CD14-positive monocyte (primary cell): ENCODE measurements at places on chromosomes 16 and 17. TPM values are rescaled to one million over a fixed set of nuclear protein-coding genes. Genes with fewer than 3 reads are reported as not detected.

Gene SDR42E2
- polyA plus RNA-seq = 0.16 TPM

Gene PCGF2
- not detected for polyA plus RNA-seq

Gene CACNB1
- polyA plus RNA-seq = 0.31 TPM

Gene TLCD2
- polyA plus RNA-seq = 0.01 and 0.03 TPM in 2 replicates

DNA sequence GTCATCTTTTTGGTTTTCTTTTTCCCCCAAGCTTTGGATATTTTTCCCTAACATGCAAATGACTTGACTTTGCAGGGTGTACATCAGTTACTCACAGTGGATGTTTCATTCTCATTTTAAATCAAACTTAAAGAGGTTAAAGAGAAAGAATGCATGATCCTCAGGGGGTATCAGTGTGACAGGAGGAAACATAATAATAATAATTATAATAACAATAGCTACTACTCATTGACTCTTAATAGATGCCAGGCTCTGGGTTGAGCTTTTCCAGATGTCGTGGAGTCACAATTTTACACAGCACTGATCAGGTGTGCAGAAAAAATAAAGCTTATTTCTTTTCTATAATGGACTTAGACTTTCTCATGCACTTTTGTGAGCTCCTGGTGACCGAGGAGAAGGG, 157.2 kb upstream of the CACNG3 start:
- peaks cover 68% of the 10 kb centered on the region for H3K36me3 ChIP-seq
- no peaks in the 10 kb centered on the region for H3K27me3 ChIP-seq
- DNase-seq = no peak
- no peaks in the 10 kb centered on the region for H3K4me1 ChIP-seq
- H3K4me3 ChIP-seq = no peak overlapping the region

DNA sequence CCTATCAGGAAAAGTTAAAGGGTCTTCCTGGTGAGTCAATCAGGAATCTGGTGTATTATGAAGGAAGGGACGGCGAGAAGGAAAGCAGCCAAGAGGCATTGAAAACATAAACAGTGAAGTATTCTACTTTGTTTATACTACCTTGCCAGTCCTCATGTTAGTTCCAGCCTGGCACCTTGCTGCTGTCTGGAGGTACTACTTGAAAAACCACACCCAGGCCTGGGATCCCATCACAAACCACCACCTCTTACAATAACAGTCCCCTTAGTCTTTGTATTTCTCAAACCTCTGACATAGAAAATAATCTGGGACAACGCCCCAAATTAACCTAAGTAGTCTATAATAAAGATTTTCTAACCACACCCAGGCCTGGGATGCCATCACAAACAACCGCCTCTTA, 676.7 kb upstream of the SOX9 start:
- DNase-seq = no peak
- H3K36me3 ChIP-seq = no peaks in the 10 kb centered on the region
- no peak overlapping the region for H3K27ac ChIP-seq
- no peaks in the 10 kb centered on the region for H3K4me1 ChIP-seq
- H3K27me3 ChIP-seq = no peaks in the 10 kb centered on the region

- no peaks in the 10 kb centered on the region for H3K27me3 ChIP-seq
- no peaks in the 10 kb centered on the region for H3K4me1 ChIP-seq
- H3K27ac ChIP-seq = no peak overlapping the region
- H3K36me3 ChIP-seq = no peaks in the 10 kb centered on the region
- H3K4me3 ChIP-seq = no peak overlapping the region
- no peak for DNase-seq
These were observed 53.2 kb downstream of the MSI2 start for GRCh38 chr17:57309479-57309878.

DNA sequence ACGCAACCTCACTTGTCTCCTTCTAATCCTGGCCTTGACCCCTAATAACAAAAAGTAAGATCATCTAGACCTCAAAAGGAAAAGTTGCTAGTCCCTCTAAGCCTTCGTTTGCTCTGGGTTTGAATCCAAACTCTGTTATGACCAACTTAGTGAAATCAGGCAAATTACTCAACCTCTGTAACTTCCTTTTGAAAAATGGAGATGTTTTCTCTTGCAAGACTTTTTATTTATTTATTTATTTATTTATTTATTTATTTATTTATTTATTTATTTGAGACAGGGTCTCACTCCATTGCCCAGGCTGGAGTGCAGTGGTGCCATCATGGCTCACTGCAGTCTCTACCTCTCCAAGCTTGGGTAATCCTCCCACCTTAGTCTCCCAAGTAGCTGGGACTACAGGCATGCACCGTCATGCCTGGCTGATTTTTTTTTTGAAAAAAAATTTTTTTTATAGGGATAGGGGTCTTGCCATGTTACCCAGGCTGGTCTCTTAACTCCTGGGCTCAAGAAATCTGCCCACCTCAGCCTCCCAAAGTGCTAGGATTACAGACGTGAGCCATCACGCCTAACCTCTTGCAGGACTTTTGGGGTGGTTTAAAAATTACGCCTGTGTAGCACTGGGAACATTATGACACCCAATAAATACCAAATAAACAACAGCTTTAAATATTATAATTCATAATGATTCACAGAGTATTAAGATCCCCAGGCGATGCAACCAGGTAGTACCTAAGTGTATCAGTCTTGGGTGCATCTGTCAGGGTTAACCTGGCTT, 63.4 kb downstream of the PITPNC1 start:
- DNase-seq = peak; percentile 67
- peak overlapping the region; percentile 50 for H3K4me3 ChIP-seq
- H3K27ac ChIP-seq = peak overlapping the region; percentile 61
- no peaks in the 10 kb centered on the region for H3K27me3 ChIP-seq

GRCh38 chr16:80754476-80754875, 49.9 kb downstream of the CDYL2 start:
- no peaks in the 10 kb centered on the region for H3K4me1 ChIP-seq
- H3K27me3 ChIP-seq = no peaks in the 10 kb centered on the region
- DNase-seq = no peak

- H3K27ac ChIP-seq = no peak overlapping the region
- DNase-seq = no peak
- H3K4me3 ChIP-seq = no peak overlapping the region
- H3K27me3 ChIP-seq = peaks cover 18% of the 10 kb centered on the region
- peaks cover 16% of the 10 kb centered on the region for H3K4me1 ChIP-seq
These were observed 4.7 kb upstream of the ZNHIT3 start for GRCh38 chr17:36481829-36482228.

DNA sequence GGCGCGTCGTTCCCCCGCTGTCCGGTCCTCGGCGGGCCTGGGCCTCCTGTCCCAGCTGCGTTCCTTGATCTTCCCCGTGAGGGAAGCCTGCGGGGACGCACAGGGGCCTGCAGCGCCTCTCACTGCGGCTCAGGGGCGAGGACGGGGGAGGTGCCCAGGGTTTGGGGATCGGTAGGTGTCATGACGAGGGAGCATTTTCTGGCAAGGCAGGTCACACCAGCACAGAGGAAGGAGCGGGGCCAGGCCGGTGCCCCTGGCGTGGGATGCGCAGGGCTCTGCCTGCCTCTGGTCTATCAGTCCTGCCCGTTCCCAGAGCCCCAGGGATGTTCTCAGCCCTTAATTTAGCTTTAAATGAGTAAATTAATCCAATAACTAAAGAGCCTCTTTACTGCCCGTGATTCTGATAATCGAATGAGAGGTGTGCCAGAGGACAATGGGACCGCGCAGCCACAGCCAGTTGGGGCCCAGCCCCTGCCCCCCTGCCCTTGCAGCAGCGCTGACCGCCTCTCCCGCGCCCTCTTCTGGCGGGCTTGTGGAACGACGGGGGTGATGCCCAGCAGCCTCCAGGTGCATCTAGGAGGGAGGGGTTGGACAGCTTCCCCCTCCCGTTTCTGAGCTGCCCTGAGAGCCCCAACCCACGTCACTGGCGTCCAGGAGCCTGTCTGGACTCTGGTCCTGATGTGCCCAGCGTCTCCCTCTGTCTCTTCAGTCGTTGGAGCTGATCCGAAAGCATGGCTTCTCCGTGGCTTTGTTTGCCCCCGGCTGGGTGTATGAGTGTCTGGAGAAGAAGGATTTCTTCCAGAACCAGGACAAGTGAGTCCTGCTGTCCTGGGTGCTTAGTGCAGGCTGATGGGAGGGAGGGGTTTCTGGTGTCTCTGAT, 7.9 kb downstream of the ENGASE start:
- peak; percentile 53 for DNase-seq
- no peaks in the 10 kb centered on the region for H3K4me1 ChIP-seq
- peaks cover 75% of the 10 kb centered on the region for H3K36me3 ChIP-seq
- H3K27ac ChIP-seq = no peak overlapping the region
- no peak overlapping the region for H3K4me3 ChIP-seq

GRCh38 chr17:38728290-38728831, 1.8 kb upstream of the CISD3 start:
- DNase-seq = peak; percentile 50
- H3K36me3 ChIP-seq = peaks cover 5% of the 10 kb centered on the region
- no peaks in the 10 kb centered on the region for H3K27me3 ChIP-seq
- H3K4me3 ChIP-seq = no peak overlapping the region
- H3K27ac ChIP-seq = peak overlapping the region; percentile 24

DNA sequence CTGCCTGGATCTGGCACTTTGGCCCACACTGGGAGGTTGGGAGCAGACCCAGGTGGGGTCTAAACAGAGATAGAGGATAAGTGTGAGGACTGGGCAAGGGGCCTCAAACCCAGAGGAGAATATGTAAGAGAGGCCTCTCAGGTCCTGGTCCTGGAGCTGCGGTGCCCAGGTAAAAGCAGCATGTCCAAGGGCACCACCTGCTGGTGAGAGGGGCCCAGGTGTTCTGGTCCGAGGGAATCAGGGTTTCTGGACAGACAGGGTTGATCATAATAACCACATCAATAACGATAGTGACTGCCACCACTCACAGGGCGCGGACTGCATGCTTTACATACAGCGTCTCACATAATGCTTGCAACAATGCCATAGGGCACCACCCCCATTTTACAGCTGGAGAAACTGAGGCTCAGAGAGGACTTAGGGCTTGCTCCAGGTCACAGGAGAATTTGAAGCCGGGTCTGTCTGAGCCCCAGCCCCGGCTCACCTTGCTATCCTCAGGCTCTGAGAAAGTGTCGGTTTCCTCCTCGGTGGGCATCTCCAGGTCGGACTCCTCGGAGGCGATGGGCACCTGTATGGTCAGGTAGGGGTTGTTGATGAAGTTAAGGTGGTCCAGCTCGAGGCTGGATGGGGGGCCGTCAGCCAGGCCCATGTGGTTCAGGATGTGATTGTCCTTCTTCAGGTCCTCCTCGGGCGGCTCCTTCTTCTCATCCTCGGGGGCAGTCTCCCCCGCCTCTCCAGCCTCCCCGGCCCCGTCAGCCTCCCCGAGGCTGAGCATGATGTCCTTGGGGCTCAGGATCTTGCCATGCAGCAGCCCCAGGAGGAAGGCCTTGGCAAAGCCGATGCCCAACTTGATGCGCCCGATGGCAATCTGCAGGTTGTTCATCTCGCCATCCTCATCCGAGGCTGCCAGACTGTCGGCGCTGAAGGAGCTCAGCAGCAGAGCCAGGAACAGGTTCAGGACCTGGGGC, 19.1 kb upstream of the CD79B start:
- peaks cover 5% of the 10 kb centered on the region for H3K4me1 ChIP-seq
- DNase-seq = no peak
- no peaks in the 10 kb centered on the region for H3K27me3 ChIP-seq

DNA sequence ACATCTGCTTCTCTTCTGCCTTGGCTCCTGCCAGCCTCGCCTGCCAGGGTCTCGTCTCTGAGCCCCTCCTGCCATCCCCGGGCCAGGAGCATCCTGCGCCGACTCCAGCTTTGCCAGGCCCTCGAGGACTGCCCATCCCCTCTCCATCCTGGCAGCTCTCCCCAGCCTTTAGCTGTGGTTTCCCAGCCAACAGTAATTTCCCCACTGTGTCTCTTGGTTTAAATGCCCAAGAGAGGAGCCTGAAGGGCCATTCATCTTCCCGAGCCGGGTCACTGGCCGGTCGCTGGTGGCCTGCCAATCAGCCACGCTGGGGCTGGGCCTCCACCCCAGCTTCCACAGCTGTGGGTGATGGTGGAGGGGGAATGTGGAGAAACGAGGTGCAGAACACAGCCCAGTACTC, 47.8 kb downstream of the MRC2 start:
- H3K36me3 ChIP-seq = no peaks in the 10 kb centered on the region
- H3K27ac ChIP-seq = no peak overlapping the region
- DNase-seq = no peak
- H3K4me1 ChIP-seq = no peaks in the 10 kb centered on the region
